ENCODE measurements at places on chromosomes 4 and X. TPM values are rescaled to one million over a fixed set of nuclear protein-coding genes. Genes with fewer than 3 reads are reported as not detected.

Gene CYLC1
- total RNA-seq = not detected

- DNase-seq = no peak
Observed at GRCh38 chr4:146029939-146030710, 91.5 kb upstream of the ZNF827 start.

DNA sequence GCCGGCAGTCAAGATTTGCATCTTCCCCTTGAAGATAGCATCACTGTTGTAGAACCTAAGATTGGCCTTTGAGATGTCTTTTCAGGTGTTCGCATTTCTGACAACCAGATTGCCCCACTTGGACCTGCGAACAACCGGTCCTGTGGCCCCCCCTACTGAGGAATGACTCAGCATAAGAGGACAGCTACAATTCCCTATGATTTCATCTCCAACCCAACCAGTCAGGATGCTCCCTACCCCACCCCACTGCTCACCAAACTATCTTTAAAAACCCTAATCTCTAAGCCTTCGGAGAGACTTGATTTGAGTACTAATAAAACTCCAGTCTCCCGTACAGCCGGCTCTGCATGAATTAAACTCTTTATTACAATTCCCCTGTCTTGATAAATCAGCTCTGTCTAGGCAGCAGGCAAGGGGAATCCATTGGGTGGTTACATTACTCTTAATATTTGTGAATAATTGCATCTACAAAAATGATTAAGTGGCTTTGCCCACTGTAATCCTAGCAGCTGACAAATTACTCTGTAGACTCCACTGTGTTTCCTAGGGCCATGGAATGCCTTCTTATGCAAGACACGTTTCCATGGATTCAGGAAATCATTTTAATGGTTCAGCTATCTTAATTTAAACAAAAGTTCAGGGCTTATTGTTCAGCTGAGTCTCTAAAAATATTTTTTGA, 95.4 kb downstream of the GPR143 start:
- no peak for DNase-seq

GRCh38 chr4:30642567-30642966, 77.6 kb upstream of the PCDH7 start:
- no peak for DNase-seq

Gene CENPI
- 14.4 TPM for total RNA-seq
